ENCODE measurements at places on chromosomes 5 and 9.
A peak's percentile ranks its signal among the peaks of the same experiment; 100 is the strongest.

DNA sequence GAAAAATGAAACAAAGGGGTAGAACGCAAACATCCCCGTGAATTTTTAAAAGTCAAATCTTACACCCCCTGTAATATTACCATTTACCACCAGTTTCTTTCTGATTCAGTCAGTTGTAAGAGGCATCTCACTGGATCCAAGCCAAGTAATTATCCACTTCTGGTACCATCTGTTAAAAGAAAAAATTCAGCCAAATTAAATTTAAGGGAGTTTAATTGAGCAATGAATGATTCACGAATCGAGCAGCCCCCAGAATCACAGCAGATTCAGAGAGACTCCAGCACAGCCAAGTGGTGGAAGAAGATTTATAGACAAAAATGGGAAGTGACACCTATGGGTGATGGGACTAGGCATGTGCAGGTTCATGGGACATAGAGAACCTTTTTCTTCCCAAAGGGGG, 29.9 kb upstream of the MTMR12 start:
- no peak for DNase-seq

- no peak for DNase-seq
Measured at GRCh38 chr5:139149477-139150199, 48.5 kb downstream of the SIL1 start.

GRCh38 chr9:98974994-98975712, 31.4 kb downstream of the COL15A1 start:
- peak; percentile 80 for DNase-seq

- no peak for DNase-seq
Measured at GRCh38 chr9:127075624-127076372, 46.6 kb downstream of the ANGPTL2 start.

DNA sequence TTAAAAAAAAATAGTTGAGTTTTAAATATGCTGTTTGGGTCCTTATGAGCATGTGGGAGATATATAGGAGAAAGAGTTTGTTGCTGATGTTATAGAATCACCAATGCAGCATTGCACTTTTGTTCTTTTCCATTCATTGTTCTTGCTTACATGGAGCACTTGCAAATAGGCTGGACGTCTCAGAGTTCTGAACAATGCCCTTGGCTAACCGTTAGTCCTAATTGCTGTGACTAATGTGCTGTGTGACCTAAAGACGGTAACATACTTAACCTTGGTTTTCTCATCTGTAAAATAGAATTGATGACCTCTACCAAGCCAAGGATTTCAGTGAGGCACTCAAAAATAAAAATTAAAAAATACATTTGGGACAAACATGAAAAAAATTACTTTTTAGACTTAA, 29.8 kb downstream of the PIK3R1 start:
- DNase-seq = no peak

GRCh38 chr5:15718421-15719179, 218.6 kb downstream of the FBXL7 start:
- no peak for DNase-seq

- DNase-seq = no peak
Measured at GRCh38 chr5:122351416-122352157, 39.5 kb downstream of the SNCAIP start.

DNA sequence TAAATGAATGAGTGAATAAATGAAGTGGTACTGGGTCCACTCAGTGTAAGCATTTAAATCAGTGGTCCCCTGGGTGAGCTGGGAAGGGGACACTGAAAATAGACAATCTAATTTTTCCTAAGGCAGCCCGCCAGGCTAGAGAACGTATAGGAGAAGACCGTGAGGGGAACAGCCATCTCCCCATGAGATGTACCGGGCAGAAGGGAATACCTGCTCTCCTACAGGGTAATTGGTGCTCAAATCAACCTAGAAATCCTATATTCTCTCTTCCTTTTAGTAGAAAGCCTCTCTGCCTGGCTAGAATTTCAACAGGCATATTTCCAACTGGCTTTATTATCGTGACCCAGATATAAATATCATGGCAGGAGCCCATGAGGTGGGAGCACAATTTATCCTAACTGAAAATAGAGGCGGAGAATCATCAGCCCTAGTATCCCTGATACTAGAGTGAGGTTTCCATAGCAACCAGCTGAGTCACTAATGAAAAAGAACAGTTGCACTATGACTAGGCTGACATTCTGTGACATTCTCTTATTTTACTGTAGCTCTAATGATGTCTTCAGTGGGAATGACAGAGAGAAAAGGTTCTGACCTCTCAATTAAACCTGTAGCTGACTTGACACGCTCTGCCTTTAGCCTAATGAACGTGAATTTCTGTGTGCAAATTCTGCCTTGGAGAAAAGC, 96.5 kb upstream of the CAST start:
- no peak for DNase-seq

GRCh38 chr9:121118266-121118665, 43.5 kb downstream of the CNTRL start:
- no peak for DNase-seq

Data from stimulated activated CD4-positive, alpha-beta T cell treated with anti-CD3 and anti-CD28 coated beads, Interleukin-1b, Interleukin-23, amount 100 ng/mL, for 1 hour (primary cell).